ENCODE measurements at places on chromosomes 5 and 9.

- DNase-seq = no peak
These were observed 114.9 kb downstream of the HOMER1 start for GRCh38 chr5:79399046-79399445.

- DNase-seq = no peak
These were observed 119.6 kb upstream of the TAF11L2 start for GRCh38 chr5:17378346-17378997.

- no peak for DNase-seq
These were observed 400.5 kb upstream of the DAB2 start for GRCh38 chr5:39825301-39825700.

GRCh38 chr5:7871653-7872052 is 2.7 kb downstream of the MTRR start:
- no peak for DNase-seq

DNA sequence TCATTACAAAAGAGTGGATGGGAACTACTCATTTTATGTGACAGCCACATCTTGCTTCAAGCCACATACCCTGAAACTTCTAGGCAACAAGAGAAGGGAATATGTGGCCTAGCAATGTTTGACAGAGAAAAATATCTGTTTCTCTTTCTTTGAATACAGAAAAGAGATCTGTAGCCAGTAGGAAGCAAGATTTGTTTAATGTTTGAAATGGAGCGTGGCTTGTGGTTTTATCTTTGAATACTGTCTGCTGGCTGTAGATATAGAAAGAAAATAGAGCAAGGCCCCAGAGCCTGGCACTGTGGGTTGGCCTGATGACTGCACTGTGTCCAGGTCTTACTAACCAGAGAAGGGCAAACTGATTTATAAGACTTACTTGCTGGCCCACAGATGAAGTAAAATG is 133.8 kb downstream of the ARHGEF28 start:
- no peak for DNase-seq

- no peak for DNase-seq
These were observed 17.8 kb upstream of the ZNF618 start for GRCh38 chr9:113858282-113858681.

GRCh38 chr5:120160124-120160895 is 303.8 kb upstream of the PRR16 start:
- no peak for DNase-seq

Measured in NK-92 treated with Interleukin-12 subunit alpha and Interleukin-12 subunit beta, amount 100 ng/mL, for 24 hours (cell line).